ENCODE measurements at places on chromosomes 7 and 10.

GRCh38 chr10:74231375-74231774 lies 80.4 kb downstream of the ADK start:
- no peak for DNase-seq
- H3K36me3 ChIP-seq, result peaks cover 1% of the 10 kb centered on the region
- H3K4me1 ChIP-seq, result peaks cover 18% of the 10 kb centered on the region

GRCh38 chr7:34107276-34107675 lies 201.9 kb downstream of the BMPER start:
- no peaks in the 10 kb centered on the region for H3K27me3 ChIP-seq
- H3K36me3 ChIP-seq, result peaks cover 1% of the 10 kb centered on the region
- no peak overlapping the region for H3K4me3 ChIP-seq
- no peak for DNase-seq
- H3K27ac ChIP-seq, result no peak overlapping the region
- no peaks in the 10 kb centered on the region for H3K4me1 ChIP-seq

DNA sequence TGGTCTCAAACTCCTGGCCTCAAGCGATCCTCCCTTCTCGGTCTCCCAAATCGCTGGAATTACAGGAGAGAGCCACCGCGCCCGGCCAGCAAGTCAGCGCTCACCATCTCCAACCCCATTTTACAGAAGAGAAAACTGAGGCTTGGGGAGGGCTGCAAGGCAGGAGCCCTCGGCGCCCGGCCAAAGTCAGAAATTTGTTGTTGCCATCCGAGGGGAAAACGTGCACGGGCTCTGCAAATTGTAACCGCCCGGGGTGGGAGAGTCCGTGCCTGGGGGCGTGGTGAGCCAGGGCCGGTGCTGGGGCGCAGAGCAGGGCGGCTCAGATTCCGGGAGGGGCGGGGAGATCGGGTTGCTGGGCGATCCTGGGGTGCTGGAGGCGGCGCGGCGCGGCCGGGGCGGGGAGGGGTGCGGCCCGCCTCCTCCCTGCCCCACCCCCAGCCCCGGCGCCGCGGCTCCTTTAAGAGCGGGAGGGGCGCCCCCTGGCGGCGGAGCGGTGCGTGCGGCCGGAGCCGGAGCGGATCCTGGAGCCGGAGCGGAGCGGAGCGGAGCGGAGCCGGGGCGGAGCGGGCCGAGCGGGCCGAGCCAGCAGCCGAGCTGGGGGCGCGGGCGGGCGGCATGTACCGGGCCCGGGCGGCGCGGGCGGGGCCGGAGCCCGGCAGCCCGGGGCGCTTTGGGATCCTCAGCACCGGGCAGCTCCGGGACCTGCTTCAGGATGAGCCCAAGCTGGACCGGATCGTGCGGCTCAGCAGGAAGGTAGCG lies at the start of gene VPS37D:
Gene VPS37D (plus strand): TSS at position 488 of the 759 bp plus-strand sequence. CDS start 128 bp downstream, at position 616.
- H3K27ac ChIP-seq, result peak within 1 kb of the TSS; percentile 72
- peak within 1 kb of the TSS; percentile 80 for H3K4me3 ChIP-seq
- DNase-seq, result peak; percentile 86
- peaks cover 3% of the 10 kb centered on the region for H3K36me3 ChIP-seq

DNA sequence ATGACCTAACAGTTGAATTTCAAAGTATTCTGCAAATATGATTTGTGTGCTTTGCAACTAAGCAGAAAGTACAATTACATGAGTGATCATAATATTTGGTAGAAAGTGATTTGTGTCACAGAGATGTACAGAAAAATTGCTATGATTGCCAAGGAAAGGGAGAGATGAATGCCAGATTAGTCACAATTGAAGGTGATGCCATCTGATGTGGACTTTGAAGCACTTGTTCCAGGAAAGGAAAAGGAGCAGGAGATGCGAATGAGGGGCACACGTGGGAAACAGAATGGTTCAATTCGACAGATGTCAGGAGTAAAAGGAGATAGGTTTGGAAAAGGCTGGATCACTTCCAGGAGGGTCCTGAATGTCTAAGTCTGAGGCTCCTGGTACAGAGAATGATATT lies 153.1 kb upstream of the LAMB4 start:
- H3K27ac ChIP-seq, result no peak overlapping the region
- no peaks in the 10 kb centered on the region for H3K4me1 ChIP-seq
- DNase-seq, result no peak
- H3K4me3 ChIP-seq, result no peak overlapping the region
- H3K36me3 ChIP-seq, result no peaks in the 10 kb centered on the region

- peaks cover 11% of the 10 kb centered on the region for H3K4me1 ChIP-seq
- no peak for DNase-seq
- peaks cover 2% of the 10 kb centered on the region for H3K36me3 ChIP-seq
- no peaks in the 10 kb centered on the region for H3K27me3 ChIP-seq
- no peak overlapping the region for H3K27ac ChIP-seq
- H3K4me3 ChIP-seq, result peak overlapping the region; percentile 65
These were observed 113.6 kb upstream of the MYO3A start for GRCh38 chr10:25820472-25820871.

GRCh38 chr7:25731068-25731845 lies 420.7 kb upstream of the NFE2L3 start:
- no peak overlapping the region for H3K27ac ChIP-seq

DNA sequence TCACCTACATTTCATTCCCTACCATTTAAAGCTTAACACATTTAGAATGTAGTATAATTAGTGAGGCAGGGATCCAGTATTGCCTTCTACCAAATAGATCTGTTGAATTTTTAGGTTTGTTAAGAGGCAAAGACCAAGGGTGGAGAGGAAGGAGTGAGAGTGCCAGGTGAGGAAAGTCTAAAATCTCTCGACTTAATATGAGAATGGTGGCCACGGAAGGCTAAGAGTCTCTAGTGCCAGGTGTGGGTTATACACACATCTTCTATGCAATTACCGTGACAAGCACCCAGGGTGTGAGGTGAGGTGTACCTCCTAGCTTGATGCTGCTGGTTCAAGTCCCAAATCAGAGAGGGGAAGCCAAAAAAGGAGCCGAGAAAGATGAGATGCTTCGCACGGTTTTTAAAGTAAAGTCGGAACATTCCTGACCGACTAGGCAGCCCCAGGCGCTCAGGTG lies 439 bp downstream of the IQUB start:
- peaks cover 16% of the 10 kb centered on the region for H3K27me3 ChIP-seq
- peak overlapping the region; percentile 92 for H3K4me3 ChIP-seq
- H3K36me3 ChIP-seq, result peaks cover 9% of the 10 kb centered on the region
- DNase-seq, result peak; percentile 17
- H3K4me1 ChIP-seq, result peaks cover 19% of the 10 kb centered on the region

- no peak overlapping the region for H3K4me3 ChIP-seq
- no peak for DNase-seq
- no peaks in the 10 kb centered on the region for H3K4me1 ChIP-seq
- H3K27me3 ChIP-seq, result peaks cover 18% of the 10 kb centered on the region
- no peaks in the 10 kb centered on the region for H3K36me3 ChIP-seq
These were observed 70.8 kb upstream of the EEPD1 start for GRCh38 chr7:36082216-36082615.

GRCh38 chr7:151308256-151308655 lies 33.4 kb upstream of the NUB1 start:
- no peaks in the 10 kb centered on the region for H3K36me3 ChIP-seq
- no peak overlapping the region for H3K4me3 ChIP-seq
- H3K27me3 ChIP-seq, result peaks cover 29% of the 10 kb centered on the region
- H3K27ac ChIP-seq, result no peak overlapping the region
- H3K4me1 ChIP-seq, result no peaks in the 10 kb centered on the region

- H3K27ac ChIP-seq, result no peak overlapping the region
- peaks cover 37% of the 10 kb centered on the region for H3K4me1 ChIP-seq
- peak overlapping the region; percentile 89 for H3K4me3 ChIP-seq
- no peaks in the 10 kb centered on the region for H3K27me3 ChIP-seq
- H3K36me3 ChIP-seq, result peaks cover 4% of the 10 kb centered on the region
These were observed 409 bp downstream of the DNMBP start for GRCh38 chr10:100009283-100009792.

- no peaks in the 10 kb centered on the region for H3K36me3 ChIP-seq
- H3K27me3 ChIP-seq, result peaks cover 62% of the 10 kb centered on the region
- no peak for DNase-seq
- H3K4me1 ChIP-seq, result no peaks in the 10 kb centered on the region
- no peak overlapping the region for H3K4me3 ChIP-seq
These were observed 188.5 kb downstream of the ADRA2A start for GRCh38 chr10:111265341-111265740.

DNA sequence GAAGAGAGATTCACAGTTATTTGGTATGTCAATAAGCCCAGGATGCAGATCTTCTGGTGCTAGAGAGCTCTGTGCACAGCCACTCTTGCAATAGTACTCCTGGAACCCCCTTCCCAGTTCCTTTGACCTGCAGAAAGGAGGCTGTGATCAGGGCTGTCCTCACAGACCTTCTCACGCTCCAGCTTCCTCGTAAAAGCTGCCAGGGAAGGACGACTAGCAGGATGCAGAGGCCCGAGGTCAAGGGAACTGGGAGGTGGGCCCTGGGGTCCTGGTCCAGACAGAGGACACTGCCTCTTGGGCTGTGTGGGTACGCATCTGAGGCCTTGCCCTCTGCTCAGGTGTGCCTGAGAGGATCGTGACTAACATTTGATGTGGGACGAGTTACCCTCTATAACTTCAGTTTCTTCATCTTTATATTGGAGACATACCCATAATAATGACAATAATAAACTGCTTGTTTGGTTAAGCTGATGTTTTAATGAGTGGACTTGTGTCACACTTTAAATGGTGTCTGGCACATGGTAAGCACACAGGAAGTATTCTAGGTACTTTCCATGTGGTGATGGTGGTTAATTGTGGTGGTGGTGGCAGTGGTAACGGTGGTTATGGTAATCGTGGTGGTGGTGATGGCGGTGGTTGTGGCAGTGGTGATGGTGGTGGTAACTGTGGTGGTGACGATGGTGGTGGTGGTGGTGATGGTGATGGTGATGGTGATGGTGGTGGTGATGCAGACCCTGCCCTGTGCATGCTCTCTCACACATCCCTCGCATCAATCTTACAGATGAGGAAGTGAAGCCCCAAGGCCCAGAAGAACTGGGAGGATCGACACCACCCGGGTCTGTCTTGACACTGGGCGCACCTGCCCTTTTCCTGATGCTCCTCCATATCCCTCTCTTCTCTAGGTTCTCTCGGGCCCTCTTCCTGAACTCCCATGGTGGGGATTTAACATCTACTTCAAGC lies 235.2 kb upstream of the GRB10 start:
- no peak overlapping the region for H3K4me3 ChIP-seq
- H3K36me3 ChIP-seq, result peaks cover 3% of the 10 kb centered on the region
- peaks cover 11% of the 10 kb centered on the region for H3K4me1 ChIP-seq
- DNase-seq, result no peak
- H3K27me3 ChIP-seq, result peaks cover 17% of the 10 kb centered on the region

DNA sequence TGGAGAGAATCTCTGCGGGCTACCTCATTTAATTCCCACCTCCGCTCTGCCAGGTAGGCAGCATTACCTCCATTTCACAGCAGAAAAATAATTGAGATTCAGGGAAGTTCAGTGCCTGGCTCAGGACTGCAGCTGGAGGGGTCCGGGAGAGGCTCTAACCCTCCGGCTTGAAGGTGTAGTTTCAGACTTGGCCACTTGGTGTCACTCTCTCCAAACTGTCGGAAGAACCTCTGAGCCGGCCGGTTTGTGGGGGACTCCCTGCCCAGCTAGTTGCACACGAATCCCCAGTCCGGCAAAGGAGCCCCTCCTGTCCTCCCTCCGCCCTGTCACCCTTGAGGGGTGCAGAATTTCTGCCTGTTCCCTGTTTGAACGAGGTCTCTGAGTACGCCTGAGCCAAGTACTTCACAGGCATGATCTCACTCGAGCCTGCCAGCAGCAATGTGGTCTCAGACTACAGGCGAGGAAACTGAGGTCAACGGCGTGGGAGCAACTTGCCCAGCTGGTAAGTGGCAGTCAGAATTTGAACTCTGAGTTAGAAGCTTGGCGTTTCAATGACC lies 144.7 kb upstream of the ZNF716 start:
- DNase-seq, result no peak
- H3K27me3 ChIP-seq, result no peaks in the 10 kb centered on the region
- H3K27ac ChIP-seq, result no peak overlapping the region
- H3K4me3 ChIP-seq, result no peak overlapping the region
- H3K4me1 ChIP-seq, result no peaks in the 10 kb centered on the region
- H3K36me3 ChIP-seq, result no peaks in the 10 kb centered on the region

GRCh38 chr7:28348636-28349035 lies 63.7 kb upstream of the CREB5 start:
- DNase-seq, result no peak
- H3K27me3 ChIP-seq, result peaks cover 49% of the 10 kb centered on the region
- H3K27ac ChIP-seq, result no peak overlapping the region
- H3K4me1 ChIP-seq, result no peaks in the 10 kb centered on the region
- H3K4me3 ChIP-seq, result no peak overlapping the region
- H3K36me3 ChIP-seq, result no peaks in the 10 kb centered on the region

DNA sequence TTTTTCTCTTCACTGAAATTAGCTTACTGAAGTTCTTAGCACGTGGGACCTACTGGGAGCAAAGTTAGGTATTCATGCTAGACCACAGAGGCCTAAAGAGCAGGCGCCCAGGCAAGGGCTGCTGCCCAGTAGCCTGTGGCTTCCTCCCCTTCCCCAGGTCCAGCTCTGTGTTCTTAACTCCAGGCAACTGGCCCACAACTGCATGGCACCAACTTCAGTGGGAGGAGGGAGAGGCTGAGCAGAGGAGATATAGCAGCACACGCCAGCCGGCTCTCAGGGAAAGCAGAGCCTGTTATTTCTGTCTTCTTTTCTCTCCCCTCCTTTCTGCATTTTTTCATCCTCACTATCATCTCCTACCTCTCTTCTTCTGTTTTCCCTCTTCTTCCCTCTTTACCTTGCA lies 67.4 kb downstream of the PCGF5 start:
- H3K4me1 ChIP-seq, result no peaks in the 10 kb centered on the region
- H3K27me3 ChIP-seq, result peaks cover 9% of the 10 kb centered on the region
- no peak for DNase-seq
- no peaks in the 10 kb centered on the region for H3K36me3 ChIP-seq
- H3K27ac ChIP-seq, result no peak overlapping the region

GRCh38 chr7:35894721-35895120 lies 93.9 kb downstream of the SEPTIN7 start:
- peaks cover 33% of the 10 kb centered on the region for H3K36me3 ChIP-seq
- H3K27me3 ChIP-seq, result no peaks in the 10 kb centered on the region
- H3K4me3 ChIP-seq, result no peak overlapping the region
- peaks cover 23% of the 10 kb centered on the region for H3K4me1 ChIP-seq
- DNase-seq, result no peak
- H3K27ac ChIP-seq, result peak overlapping the region; percentile 59

GRCh38 chr7:41010967-41011366 lies 691.9 kb downstream of the INHBA start:
- H3K4me1 ChIP-seq, result no peaks in the 10 kb centered on the region
- no peaks in the 10 kb centered on the region for H3K36me3 ChIP-seq

DNA sequence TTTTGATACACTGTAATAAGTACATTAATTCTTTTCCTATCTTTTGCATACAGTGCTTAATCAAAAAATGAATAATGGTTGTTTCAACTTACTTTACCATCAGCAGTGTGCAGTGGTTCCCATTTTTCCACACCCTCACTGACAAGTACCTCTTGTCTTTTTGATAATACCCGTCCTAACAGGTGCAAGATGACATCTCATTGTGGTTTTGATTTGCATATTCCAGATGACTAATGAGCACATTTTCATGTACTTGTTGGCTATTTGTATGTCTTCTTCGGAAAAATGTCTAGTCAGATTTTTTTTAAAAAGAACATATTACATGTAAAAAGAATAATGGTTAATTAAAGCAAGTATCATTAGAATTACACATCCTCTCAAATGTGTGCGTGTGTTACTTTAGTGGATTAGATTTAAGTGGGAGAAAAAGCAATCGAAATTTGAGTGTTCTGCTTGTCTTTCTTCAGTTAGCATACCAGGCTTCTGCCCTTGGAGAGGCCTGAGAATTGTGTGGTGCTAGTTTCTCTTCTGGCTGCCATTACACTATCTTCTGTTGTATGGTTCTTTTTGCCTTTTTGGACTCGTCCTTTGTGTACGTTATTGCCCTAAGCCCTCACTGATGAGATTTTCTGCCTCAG lies 291.2 kb downstream of the AUTS2 start:
- H3K4me1 ChIP-seq, result no peaks in the 10 kb centered on the region
- H3K27ac ChIP-seq, result no peak overlapping the region
- DNase-seq, result no peak
- no peaks in the 10 kb centered on the region for H3K27me3 ChIP-seq

Measured in central memory CD8-positive, alpha-beta T cell (primary cell).